ENCODE measurements at places on chromosomes 2 and 18. TPM values are rescaled to one million over a fixed set of nuclear protein-coding genes. Genes with fewer than 3 reads are reported as not detected.

The SERPINB13 gene
- total RNA-seq: 0.07 TPM

DNA sequence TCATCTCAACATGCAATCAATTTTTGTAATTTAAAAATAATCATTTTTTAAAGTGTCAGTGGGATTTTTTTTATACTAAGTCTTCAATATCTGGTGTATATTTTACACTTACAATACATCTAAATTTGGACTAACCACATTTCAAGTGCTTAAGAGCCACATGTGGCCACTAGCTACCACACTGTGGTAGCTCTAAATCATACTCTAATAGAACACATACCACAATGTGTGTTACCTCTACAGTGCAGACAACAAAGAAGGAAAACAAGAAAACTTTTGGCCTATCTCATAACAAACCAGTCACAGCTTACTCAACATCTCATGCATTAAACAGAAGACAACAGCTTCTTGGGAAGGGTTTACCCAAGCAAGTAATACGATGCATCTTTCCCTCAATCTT lies 24.5 kb downstream of the PIAS2 start:
- H3K4me1 ChIP-seq: no peaks in the 10 kb centered on the region
- peaks cover 24% of the 10 kb centered on the region for H3K36me3 ChIP-seq
- no peak for DNase-seq
- H3K27me3 ChIP-seq: no peaks in the 10 kb centered on the region
- no peak overlapping the region for H3K4me3 ChIP-seq
- H3K27ac ChIP-seq: no peak overlapping the region

DNA sequence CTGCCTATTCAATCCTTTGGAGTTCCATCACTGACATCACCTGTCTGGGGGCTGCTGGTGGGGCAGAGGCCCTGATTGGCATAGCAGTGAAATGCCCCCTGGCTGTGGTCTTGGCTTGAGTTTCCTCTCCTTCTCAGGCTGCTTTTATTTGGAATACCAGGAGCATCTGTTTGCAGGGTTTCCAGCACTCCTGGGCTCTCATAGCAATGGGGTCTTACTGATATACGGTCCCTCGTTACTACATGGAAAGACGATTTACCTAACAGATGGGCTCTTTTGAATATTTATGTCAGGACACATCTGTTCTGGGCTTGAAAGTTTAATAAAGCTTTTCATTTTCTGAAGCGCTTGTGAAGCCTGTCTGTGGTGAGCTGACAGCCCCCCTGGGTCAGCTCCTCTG lies 230.3 kb downstream of the SLC4A3 start:
- no peaks in the 10 kb centered on the region for H3K27me3 ChIP-seq
- DNase-seq: no peak
- H3K4me1 ChIP-seq: no peaks in the 10 kb centered on the region
- no peak overlapping the region for H3K4me3 ChIP-seq
- peaks cover 17% of the 10 kb centered on the region for H3K36me3 ChIP-seq

DNA sequence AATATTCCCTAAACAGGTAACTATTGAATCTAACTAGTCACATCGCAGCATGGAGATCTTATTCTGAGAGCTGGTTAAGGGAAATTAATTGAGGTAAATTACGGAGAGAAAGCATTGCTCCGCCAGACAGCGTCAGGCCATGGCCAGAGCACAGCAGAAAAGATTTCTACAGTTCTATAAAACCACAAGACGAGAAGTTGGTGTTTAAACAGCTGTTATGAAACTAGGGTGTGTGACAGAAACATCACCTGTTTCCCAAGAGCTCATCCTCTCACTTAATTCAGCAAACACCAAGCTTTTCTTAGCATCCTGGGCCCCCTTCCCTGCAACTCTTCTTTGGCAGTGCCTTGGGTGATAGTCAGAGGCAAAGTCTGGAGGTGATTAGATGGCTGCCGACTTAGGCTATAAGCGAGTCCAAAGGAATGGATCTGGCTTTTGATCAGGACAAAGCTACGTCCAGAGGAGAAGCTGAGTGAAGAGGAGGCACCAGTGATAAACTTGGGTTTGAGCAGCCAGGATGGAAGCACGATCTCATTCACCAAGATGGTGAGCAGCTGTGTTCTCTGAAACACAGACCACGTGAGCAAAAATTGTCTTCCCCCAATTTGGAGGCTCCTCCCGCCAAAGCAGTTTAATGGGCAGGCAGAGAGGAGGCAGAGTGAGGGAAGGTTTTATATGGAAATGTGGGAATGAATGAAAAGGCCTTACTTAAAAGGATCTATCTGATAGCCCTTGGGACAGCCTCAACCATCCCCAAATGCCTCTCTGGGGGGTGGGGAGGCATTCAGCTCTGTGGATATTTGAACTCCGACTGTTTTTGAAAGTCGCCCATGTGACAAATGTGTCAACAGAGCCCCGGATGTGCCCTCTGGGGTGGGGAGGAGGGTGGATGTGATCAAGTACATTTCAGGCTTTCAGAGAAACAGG lies 57.8 kb downstream of the PKDCC start:
- H3K4me1 ChIP-seq: no peaks in the 10 kb centered on the region
- H3K27ac ChIP-seq: no peak overlapping the region
- 0 out of 2 replicates have a peak, but pooled peaks cover 6% of the 10 kb centered on the region for H3K27me3 ChIP-seq

- H3K36me3 ChIP-seq: no peaks in the 10 kb centered on the region
- H3K4me3 ChIP-seq: no peak overlapping the region
- no peak for DNase-seq
- no peak overlapping the region for H3K27ac ChIP-seq
Observed at GRCh38 chr2:237143118-237143517, 57.4 kb downstream of the COPS8 start.

All from HCT116 (cell line).